Posterior vena cava (tissue), 2 donors: ENCODE measurements at places on chromosomes 2 and 18.

GRCh38 chr18:7749008-7749405 is 181.9 kb downstream of the PTPRM start:
- no peak for DNase-seq

DNA sequence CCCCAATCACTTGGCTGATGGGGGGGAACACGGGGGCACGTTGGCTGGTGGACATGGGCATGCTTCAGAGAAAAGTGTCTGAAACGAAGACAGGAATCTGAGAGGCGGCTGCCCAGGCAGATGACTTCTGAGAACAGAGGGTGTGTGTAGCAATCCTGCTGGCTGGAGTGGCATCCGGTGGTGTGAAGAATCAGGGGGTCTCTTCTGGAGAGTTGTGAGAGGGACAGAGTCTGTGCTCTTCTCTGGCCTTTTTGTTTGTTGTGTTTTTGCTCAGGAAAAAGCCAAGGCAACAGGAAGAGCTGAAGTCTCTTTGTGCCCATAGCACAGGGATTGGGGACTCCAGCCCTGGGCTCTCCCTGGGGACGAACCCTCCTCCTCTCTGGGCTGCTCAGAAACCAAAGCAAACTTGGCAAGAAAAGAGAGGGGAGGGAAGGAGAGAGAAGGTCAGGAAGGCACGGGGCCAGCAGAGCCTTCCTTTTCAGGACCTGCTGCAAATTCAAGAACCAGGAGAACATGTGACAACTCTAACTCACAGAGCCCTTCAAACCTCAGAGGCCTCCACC is 97.0 kb upstream of the SMAD2 start:
- peak; percentile 89 for DNase-seq

DNA sequence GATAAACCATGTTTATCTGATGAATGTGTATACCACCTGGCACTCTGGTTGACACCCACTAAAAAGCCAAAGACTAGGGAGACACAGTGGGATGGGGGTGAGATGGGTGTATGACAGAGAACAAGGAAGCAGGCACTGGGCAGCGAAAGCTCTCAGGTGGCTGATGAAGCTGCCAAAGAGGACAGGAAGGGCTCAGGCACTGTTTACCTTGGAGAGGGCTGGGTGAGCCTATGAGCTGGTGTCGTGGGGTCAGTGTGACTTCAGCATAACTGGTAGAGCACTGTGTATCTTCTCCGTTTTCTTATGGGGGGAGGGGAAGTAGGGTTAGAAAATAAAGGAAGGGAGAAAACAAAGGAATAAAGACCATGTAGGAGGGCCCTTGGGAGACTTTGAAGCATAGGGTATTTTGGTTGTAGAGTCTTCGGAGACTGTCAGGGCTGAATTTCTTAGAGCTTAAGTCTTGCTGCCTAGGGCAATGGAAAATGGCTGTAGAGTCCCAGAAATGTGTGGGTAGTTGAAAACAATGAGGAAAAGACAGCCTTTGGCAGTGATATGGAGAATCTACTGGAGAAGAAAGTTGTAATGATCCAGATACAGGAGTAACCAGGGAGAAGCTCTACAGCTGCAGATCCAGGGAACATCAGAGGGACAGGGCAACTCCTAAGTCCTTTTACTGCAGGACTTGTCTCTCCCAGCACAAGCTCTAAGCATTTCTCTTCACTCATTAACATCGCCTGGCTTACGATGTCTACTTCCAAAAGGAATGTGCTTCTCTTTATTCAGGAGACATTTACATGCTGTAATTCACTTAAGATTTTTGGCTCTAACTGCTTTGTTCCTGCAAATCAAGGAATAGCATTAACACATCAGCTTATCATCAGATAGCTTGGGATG is 120.0 kb downstream of the AQP4 start:
- DNase-seq: no peak

DNA sequence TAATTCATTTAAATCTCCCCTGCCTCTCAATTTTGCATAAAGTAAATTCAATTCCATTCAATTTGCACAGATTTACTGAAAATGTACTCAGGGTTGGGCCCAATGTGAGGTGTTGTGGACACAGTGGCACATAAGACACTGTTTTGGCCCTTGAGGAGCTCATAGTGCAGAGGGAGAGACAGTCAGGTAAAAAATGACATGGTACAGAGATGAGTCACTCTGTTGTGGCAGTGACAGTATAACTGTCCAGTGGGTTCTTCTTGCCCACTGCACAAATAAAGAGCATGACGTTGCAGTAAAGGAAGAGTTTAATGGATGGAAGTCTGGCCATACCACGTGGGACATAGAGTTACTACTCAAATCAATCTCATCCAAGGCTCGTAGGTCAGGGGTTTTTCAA is 400.3 kb upstream of the TRIB2 start:
- DNase-seq: no peak

DNA sequence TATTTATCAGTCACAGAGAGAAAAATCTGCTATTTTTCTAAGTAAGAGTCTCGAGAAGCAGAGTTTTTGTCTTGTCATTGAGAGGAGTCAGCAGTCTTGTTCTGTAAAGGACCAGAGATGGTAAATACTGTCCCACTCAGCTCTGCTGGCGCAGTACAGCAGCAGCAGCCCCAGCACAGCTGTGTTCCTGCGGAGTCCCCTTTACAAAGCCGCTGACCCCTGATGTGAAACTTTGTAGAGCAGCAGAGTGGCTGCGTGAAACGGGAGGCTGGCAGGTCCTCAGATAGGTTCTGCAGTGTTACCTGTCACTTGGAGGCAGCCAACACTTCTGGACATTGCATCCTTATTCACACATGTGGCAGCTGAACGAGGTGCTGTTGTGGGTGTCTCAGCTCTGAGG is 45.2 kb downstream of the TMEM185B start:
- no peak for DNase-seq

DNA sequence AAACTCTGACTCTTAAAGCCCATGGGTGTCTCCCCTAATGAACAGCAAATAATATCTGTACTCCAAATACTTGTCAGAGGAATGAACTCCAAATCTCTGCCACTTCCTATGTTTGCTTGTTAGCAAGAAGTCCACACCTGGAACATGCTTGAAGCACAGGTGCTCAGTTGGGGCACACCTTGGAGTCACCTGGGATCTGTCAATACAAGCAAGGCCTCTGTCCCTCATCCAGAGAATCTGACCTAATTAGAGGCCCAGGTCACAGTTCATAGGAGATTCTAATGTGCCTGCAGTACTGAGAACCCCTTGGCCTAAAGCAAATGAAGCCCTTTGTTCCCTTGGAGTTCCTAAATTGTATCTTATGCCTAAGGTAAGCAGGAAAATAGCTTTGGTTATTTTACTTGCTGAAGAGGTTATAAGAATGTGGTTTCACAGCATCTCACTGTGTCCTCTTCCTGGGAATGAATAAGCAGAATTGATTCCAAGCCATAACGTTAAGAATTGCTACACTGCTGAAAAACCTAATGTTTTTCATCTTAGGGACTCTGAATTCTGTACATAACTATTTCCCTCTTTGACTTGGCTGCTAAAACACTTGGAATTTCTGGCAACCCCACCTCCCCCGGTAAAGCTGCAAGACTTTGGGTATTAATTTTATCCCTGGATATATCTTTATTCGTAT is 113.4 kb downstream of the PIEZO2 start:
- DNase-seq: no peak

DNA sequence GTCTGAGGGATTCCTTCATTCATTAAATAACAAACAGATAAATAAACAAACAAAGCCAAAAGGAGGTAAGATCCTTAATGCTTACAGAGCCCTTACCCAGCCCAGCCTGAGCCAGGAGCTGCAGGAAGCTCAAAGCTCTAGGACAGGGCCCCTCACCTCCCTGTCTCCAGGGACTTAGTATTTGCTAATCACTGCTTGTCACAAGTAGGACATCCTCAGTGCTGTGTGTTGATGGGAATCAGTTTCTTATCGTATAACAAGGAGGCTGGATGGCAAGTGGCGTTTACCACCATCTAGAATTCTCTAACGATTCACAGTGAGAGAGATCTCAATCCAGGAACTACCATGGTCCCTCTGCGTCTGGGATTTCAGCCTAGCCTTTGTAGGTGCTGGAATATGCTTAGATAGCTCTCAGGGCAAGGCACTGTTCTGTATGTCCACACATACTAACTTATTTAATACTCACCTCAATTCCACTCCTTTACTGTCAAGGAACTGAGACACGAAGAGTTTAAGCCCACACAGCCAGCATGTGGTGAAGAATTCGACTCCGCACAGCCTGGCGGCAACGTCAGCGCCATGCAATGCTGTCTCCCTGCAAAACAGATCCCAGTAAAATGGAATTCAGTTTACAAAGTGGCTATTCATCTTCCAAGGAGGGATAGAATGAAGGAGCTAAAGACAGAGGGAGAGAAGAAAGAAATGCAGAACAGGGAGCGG is 164.8 kb downstream of the MYCN start:
- DNase-seq: peak; percentile 1

DNA sequence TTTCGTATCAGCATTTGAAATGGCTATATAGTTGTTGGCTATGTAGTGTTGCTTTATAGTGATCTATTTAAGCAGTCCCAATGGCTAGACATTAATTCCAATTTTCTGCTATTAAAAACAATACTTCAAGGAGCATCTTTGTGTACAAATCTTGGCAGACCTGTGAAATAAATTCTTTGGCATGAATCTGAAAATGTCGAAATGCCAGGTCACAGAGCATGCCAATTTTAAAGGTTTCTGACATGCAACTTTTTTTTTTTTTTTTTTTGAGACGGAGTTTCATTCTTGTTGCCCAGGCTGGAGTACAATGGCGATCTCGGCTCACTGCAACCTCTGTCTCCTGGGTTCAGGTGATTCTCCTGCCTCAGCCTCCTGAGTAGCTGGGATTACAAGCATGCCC is 26.8 kb upstream of the CABLES1 start:
- DNase-seq: no peak

DNA sequence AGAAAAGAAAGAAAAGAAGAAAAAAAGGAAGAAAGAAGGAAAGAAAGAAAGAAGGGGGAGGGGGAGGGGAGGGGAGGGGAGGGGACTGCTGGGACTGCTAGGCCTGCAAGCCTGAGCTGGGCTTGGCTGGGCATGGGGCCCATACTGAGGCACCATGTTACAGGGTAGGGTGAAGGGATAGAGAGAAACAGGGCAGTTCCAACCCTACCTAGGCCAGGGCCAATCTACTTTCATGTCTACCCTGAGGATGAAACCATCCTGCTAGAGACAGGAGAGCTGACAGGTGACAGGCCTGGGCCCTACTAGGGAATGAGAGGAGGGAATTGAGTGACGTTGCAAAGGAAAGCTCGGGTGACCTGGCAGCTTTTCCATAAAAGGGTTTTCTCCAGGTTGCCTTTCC is 41.7 kb downstream of the TEX44 start:
- no peak for DNase-seq
